ENCODE measurements at places on chromosomes 2 and 18. TPM values are rescaled to one million over a fixed set of nuclear protein-coding genes. Genes with fewer than 3 reads are reported as not detected.

Gene DNER
- total RNA-seq: 0.39 TPM

Gene ZEB2
- total RNA-seq: 314 TPM

Gene TNFAIP6
- total RNA-seq: 0.70 TPM

Gene ANKRD36
- total RNA-seq: 36.4 TPM

Gene ZBTB7C
- 24.3 TPM for total RNA-seq

Gene WDCP
- total RNA-seq: 12.4 TPM

Gene ERICH2
- total RNA-seq: not detected

Gene IL37
- not detected for total RNA-seq

GRCh38 chr2:238822955-238823354 lies 24.9 kb upstream of the TWIST2 start:
- DNase-seq: no peak

GRCh38 chr2:56816666-56817065 lies 632.9 kb downstream of the CCDC85A start:
- DNase-seq: no peak

GRCh38 chr2:36246320-36246990 lies 109.1 kb upstream of the CRIM1 start:
- DNase-seq: no peak

DNA sequence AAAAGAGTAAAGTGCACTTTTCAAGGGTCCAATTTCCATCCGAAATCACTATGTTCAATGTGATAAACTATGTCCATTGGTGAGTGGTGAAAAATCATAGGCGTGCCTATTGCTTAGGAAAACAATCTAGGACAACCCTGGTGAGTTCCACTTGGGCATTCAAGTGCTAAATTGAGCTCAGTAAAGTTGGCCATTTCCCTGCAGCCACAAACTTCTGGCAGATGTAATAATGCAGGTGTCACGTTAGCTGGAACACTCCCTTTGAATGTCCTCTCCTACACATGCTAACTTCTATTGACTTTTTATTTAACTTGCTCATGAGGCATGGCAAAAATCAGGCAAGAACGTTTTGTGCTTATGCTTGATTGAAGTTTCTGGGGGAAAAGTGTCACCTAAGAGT lies 67.1 kb downstream of the CPS1 start:
- DNase-seq: no peak

DNA sequence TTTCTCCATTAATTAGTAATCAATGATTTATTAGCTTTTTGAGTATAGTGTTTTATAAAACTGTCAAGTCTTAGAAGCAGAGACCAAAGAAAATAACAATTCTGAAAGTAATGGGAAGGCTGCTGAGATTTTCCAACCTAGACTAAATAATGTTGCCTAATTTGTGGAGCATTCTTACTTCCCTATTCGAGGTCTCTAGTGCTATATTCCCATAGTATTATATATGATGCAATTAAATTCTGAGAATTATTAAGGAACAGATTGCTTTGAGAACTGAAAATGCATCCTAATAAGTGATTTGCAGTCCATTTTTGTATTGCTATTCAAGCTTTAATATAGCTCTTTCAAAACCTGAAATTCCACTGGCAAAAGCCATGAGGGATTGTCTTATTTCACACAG lies 27.7 kb upstream of the DOCK10 start:
- DNase-seq: no peak

- DNase-seq: peak; percentile 97
Measured at GRCh38 chr2:128318776-128319464, at the start of gene HS6ST1. HS6ST1 (minus strand) TSS chr2:128318868; CDS start chr2:128318563, 305 bp downstream.

DNA sequence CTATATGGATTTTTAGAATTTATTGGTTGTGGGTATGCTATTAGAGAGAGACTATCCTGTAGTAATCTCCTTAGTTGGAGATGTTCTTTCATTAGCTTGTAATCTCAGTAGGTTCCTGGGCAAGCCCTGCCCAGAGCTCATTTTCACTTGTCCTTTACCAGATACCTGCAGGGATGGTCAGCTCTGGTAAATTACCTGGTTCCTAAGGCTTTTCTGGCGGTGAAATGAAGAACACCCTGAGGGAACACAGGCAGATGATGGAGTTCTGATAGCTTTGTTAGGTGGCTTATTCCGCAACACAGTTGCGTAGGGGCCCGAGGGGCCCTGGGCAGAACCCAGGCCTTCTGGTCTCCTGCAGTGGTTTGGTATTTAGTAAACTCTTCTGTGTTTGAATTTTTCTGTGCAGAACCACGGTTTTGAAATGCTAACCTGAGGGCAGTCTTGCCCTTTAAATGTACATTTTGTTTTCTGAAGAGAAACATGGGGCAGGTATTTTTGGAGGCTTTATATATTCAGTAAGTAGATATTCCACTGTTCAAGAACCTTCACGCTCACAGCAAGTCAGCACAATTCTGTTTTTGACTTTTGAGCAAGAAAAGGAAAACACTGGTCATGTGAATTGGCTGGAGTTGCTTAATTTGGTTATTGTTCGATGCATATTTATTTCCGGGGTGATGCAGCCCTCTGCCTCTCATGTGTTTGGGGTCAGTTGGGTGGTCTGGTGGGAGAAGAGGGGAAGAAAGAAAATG lies 22.4 kb downstream of the ZNF532 start:
- DNase-seq: no peak

DNA sequence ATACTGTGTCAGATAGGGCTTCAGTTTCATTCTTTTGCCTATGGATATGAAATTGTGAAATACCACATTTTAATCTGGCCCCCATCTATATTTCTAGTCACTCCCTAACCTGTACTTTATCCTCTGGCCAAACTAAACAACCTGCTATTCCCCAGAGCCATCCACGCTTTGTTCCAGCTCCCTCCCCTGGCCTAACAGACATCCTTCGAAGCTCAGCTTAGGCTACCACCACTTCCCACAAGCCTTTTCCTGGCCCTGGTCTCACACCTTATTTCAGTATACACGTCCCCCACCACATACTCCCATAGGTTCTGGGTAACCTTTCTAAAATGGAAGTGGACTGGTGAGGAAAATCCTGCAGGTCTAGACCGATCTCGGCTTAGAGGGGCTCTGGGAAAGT lies 55.4 kb downstream of the MAP4K3 start:
- no peak for DNase-seq

- no peak for DNase-seq
Measured at GRCh38 chr2:106147665-106148064, 46.4 kb downstream of the UXS1 start.

DNA sequence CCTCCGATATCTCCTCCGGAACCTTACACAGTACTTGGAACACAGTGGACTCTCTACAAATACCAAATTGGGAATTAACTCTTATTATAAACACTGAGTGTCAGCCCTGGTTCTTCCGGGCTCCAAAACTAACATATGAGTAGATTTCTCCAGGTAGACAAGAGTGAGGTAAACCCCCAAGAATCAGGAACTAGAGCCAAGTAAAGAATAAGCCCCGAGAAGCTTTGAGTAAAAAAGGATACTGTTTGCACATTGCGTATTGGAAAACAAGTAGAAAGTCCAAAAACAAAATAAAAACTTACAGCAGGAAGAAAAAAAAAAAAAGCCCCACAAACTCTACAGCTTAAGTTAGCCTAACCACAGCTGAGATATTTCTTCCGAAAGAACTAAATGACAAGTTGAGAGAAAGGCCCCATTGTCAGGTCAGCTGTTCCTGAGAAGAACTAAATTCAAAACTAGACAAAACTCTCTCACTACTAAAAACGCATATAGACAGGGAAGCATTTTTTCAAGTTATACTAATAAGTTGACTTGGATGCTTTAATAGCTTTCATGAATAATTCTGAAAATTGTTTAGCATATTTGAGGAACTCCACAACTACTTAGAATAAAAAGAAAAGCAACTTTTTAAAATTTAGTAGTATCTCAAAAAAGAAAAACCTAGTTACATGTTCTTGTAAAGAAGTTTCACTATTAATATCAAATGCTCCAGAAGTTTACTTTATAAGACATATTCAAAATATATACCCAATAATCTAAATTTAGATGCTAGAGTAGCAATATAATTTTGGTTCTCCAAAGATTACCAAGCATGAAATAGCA lies 4.3 kb upstream of the HAAO start:
- no peak for DNase-seq

DNA sequence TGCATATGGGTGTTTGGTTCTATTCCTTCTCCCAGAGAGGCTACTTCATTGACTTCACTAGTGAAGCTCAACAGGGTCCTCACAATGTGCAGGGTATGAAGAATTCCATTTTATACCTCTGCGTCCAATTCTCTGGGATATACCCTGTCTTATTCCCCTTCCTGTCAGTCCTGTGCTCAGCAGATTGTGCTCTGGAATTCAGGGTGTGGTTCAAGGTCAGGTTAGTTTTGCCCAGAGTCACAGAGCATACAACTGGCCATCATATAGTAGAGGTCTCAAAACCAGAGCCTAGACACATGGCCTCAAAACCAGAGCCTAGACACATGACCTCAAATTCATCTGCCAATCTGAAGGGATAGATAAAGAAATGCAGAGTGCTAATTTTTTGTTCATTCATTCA lies 38.8 kb upstream of the VIT start:
- DNase-seq: no peak

DNA sequence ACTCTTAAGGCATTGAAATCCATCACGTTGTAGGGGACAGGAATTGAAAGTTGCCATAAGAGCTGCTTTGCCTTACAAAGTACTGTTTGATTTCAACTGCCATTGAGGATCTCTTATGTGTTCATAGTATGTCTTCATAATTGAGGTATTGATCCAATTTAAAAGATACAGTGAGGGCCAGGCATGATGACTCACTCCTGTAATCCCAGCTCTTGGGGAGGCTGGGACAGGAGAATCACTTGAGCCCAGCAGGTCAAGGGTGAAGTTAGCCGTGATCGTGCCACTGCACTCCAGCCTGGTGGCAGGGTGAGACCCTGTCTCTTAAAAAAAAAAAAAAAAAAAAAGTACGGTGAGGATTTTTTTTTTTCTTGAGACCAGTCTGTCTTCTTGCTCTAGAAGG lies 91.7 kb upstream of the EML6 start:
- DNase-seq: no peak

DNA sequence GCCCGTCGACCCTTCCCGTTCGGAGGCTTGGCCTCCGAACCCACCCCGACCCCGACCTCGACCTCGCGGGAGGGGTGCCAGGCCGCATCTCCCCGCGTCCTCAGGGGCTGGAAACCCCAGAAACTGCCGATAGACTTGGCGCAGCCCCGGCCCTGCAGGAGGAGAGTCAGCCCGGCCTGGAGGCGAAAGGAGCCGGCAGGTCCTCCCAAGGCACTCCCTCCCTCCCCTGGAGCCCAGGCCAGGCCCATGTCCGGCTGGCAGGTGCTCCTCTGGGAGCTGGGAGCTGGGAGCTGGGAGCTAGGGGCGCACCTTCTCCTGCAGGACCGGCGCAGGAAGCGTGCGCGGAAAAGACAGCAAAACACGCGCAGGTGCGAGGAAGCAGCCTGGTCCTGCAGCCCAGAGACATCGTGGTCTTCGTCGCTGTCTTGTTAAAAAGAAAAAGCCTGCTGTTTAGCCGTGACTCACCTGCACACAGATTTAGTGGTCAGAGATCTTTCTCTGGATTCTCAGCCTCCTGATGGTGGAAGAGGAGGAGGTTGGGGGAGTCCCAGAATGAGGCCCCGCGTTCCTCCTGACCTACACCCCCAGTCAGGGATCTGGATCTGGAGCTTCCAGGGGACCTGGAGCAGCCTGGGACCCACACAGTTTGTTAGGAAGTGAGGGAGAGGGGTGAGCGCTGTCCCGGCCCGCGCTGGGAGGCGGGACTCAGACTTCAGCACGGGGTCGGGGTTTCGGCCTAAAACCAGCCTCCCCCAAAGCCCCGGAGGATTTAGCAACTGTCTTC lies 660 bp upstream of the MBP start:
- DNase-seq: peak; percentile 90

- DNase-seq: peak; percentile 65
Measured at GRCh38 chr2:71558300-71559051, 105.1 kb downstream of the DYSF start.

DNA sequence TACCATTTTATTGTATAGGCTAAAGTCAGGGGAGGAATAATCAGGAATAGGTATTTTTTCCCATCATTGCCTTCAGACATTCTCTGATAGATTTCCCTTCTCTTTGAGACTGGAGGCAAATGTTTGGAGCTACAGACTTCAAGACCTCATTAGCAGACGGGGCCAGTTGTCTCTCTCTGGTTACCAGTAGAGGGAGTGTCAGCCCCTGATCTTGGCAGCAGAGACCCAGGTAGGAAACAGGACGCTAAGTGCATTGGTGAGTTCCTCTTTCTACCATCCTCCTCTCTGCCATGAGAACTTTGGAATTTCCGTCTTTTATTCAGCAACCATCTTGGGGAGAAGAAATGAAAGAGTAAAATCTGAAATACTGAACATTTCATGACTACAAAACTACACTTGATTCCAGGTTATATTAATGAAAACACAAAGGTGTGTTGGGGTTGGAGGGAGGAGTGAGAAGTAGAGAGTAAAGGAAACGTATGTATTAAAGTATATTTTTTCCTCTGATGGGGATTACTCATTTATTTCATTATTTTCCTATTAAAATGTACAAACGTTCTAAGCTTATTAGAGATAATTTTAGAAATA lies 186.2 kb upstream of the GCFC2 start:
- DNase-seq: no peak

GRCh38 chr18:27104743-27105142 lies 80.4 kb downstream of the CHST9 start:
- DNase-seq: no peak

- DNase-seq: no peak
Measured at GRCh38 chr2:97747716-97748115, 34.3 kb downstream of the ZAP70 start.

DNA sequence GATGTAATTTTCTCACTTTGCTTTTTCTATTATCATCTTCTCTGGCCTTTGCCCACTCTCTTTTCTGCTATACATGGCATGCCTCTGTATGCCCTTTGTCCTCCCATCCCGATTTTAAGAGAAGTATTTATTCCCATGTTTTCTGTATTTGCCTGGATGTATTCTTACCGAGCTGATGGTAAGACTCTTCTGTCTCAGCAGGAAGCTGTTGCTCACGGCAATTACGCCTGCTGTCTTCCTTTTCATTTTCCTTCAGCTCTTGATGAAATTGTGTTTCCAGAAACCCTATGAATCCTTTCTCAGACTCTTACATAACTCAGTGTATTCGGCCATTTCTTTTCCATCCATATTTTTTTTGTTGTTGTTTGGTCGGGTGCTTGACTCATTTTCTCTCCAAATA lies 121.6 kb downstream of the SP3 start:
- DNase-seq: no peak

DNA sequence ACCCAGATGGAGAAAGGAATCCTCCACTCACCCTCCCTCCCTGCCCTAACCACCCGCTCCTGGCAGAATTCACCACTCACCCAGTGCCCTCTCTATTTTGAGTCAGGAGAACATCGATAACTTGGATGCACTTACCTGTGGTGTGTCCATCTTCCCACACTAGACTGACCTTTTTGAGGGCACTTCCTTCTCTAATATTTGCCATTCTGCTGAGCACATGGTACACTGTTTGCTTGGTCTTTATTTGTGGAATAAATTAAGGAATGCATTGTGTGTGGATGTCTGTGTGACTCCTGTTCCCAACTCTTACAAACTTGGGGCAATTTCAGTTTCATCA lies 133.7 kb downstream of the ACKR3 start:
- no peak for DNase-seq

DNA sequence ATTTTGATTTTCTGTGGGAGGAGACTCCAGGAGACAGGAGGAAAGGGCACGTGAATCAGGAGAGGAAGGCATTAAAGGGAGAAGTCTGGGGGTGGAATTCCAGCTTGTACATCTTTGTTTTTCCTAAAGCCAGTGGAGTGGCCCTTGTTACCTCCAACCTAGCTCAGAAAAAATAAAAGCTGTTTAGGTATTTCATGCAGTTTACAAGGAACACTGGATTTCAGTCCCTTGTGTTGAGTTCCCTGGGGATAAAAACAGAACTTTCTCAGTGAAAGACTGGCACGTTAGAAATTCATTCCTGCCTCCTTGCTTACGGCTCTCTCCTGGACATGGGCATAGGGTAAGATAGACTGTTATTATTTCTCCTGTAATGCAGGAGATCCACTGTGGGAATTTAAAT lies 170.2 kb downstream of the ZEB2 start:
- no peak for DNase-seq

All from spleen (tissue), 13 donors.